ENCODE measurements at places on chromosomes 12 and 14. TPM values are rescaled to one million over a fixed set of nuclear protein-coding genes. Genes with fewer than 3 reads are reported as not detected.

- H3K4me3 ChIP-seq, result peak overlapping the region; percentile 58
Measured at GRCh38 chr12:6377667-6377994, 2.3 kb upstream of the SCNN1A start.

- no peaks in the 10 kb centered on the region for H3K27me3 ChIP-seq
- H3K4me3 ChIP-seq, result no peak overlapping the region
- H3K4me1 ChIP-seq, result peaks cover 32% of the 10 kb centered on the region
- H3K27ac ChIP-seq, result no peak overlapping the region
Measured at GRCh38 chr14:96824283-96824682, 27.1 kb downstream of the VRK1 start.

LRRK2 gene
- 0.76 TPM for total RNA-seq

DNA sequence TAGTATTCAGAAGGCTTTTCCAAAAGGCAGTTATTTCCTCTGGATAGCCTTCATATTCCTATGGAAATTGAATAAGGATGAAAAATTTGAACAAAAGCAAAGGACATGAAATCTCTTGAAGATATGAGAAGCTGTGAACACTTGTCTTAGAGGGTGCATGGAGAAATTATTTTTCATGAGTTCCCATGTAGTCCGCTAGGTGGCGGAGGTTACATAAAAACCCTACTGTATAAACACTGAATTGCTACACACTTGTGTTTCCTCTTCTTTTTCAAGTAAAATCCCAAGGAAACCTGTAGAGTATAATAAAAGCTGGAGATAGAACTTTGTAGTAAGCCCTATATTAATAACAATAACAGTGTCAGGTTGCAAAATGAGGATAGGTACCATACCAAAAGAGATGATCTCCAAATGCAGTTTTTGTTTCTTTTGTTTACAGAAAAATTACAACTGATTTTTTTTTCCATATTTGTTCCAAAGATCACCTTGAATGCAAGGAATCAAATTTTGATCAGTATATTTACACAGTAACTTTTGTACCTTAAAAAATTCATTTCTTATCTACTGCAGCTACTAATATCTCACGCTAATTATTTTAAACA, 37.8 kb upstream of the OR4E1 start:
- peaks cover 19% of the 10 kb centered on the region for H3K27me3 ChIP-seq
- peak overlapping the region; percentile 41 for H3K4me3 ChIP-seq
- no peak overlapping the region for H3K27ac ChIP-seq
- peaks cover 3% of the 10 kb centered on the region for H3K4me1 ChIP-seq
- H3K36me3 ChIP-seq, result no peaks in the 10 kb centered on the region

GRCh38 chr14:26996246-26996645, 398.4 kb upstream of the NOVA1 start:
- no peak for DNase-seq
- H3K4me3 ChIP-seq, result no peak overlapping the region
- no peak overlapping the region for H3K27ac ChIP-seq
- no peaks in the 10 kb centered on the region for H3K27me3 ChIP-seq
- no peaks in the 10 kb centered on the region for H3K36me3 ChIP-seq

RNASE1 gene
- not detected for total RNA-seq

DNA sequence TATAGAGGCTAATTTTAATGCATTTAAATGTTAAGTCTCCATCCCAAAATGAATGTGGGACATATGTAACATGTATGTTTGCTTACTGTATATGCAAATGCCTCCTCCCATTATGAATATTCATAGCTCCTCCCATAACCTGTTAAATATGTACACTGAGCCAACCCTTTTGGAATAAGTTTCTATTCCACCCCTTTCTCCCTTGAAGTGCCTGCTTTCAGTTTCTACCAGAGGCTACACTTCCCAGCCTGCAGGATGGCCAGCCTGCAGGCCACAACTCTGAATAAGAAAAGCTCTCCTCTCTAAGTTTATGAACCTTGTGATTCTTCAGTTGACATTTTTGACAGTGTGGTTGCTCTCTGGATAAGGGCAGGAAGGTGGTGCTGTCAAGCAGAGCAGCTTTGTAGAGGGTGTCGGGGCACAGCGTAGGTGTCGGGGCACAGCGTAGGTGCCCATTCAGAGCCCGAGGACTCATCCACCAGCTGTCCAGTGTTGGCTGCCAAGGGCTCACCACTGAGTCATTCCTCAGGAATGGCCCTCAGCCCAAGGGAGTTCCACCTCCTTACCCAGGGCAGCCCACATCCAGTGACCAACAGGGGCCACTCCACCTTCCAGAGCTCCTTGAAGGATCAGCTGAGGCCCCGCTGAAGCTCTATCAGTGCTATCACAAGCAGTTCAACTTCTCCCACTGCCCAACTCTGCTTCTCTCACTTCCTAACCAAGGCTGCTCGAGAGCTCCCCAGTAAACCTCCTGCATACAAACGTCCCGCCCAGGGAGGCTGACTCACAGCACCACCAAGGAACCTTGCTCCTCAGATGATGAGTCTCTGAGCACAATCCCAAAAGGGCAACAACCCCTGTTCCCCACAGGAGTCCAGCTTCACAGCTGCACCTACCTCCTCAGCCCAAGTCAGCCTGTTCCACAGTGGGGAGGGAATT, 31.4 kb downstream of the VWF start:
- H3K27ac ChIP-seq, result no peak overlapping the region
- no peaks in the 10 kb centered on the region for H3K36me3 ChIP-seq
- peaks cover 3% of the 10 kb centered on the region for H3K4me1 ChIP-seq
- H3K27me3 ChIP-seq, result no peaks in the 10 kb centered on the region

TBX5 gene
- total RNA-seq, result not detected

DNA sequence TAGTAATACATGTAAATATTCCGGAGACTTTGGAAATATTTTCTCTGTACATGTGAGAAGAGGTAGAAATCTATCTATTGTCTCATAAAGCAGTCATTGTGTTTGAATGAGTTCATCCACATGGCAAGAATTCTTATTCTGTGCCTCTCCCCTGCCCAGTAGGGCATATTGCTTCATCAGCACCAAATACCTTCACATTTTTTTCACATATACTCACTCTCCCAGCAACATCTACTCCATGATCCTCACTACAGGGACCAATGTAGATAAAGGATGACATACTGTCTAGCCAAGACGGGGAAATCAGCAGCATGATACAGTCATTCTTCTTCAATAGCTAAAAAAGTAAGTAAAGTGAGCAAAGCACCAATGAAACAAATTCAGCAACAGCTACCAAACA, 1.3 kb upstream of the TAS2R14 start:
- no peak for DNase-seq
- H3K27me3 ChIP-seq, result no peaks in the 10 kb centered on the region
- peaks cover 8% of the 10 kb centered on the region for H3K4me1 ChIP-seq
- H3K36me3 ChIP-seq, result peaks cover 4% of the 10 kb centered on the region

RASAL1 gene
- total RNA-seq, result 12.4 TPM
